ENCODE measurements at places on chromosomes 16 and 17.

GRCh38 chr17:12536472-12536871 lies 129.2 kb upstream of the MYOCD start:
- DNase-seq, result no peak

DNA sequence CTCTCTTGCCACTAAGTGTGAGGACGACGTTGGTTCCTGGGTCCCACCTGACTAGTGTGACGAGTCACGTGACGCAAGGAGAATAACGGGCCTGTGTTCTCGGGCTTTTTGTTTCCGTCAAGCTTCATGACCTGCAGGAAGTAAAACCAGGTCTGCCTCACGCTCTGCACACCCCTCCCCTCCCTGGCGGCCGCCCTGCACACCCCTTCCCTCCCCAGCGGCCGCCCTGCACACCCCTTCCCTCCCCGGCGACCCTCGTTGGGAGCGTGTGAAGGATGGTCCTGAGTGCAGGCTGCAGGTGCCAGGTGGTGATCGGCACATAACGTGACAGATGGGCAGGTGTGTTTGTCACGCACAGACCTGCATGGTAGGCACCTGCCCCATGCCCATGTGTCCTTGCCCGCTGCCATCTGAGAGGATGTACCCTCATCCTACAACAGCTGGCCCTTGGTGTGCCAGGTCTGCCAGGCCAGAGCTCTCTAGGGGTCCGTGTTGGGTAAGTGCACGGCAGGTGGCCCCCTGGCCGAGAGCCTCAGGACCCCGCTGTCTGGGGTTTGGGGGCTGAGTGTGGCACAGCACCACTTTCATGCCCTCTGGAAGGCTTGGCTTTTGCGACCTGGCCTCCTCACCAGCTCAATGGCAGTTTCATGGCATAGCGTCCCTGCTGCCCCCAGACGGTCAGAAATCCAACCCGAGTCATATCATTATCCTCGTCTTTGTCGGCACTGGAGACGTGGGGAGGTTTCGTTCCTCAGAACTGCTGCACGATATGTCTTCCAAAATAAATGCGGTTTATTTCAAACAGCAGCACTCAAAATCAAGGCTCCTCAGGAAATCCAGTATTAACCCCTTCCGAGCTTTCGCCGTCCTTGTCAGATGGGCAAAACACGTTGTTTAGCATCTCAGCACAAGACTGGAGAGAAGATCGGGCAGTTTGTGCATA lies 191.8 kb upstream of the CHMP6 start:
- DNase-seq, result no peak

GRCh38 chr17:49388692-49389513 lies 25.8 kb downstream of the PHB1 start:
- DNase-seq, result no peak

DNA sequence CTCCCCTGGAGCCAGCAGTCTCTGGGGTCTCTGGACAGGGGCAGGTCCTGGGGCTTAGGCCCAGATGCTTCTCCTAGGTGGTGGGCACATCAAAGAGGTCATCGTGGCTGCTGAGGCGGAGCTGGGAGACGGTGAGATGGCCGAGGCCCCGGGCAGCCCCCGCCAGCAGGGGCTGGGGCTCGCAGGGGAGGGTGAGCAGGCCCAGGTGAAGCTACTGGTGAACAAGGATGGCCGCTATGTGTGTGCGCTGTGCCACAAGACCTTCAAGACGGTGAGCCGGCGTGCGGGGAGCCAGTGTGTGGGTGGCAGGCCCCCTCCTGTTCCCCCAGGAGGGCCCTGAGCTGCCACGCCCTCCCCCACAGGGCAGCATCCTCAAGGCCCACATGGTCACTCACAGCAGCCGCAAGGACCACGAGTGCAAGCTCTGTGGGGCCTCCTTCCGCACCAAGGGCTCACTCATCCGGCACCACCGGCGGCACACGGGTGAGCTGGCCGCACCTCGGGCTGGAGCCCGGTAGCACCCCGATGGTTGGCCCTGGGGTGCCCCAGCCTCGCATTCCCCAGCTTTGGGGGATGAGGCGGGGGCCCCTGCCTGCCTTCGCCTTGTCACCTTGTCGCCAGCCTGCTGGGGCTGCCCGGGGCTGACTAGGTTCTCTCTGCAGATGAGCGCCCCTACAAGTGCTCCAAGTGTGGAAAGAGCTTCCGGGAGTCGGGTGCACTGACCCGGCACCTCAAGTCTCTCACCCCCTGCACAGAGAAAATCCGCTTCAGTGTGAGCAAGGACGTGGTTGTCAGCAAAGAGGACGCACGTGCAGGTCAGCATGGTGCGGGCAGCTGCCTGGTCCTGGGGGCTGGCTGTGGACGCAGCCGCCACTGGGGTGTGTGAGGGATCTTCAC lies 3.9 kb upstream of the DNASE1L2 start:
- no peak for DNase-seq

DNA sequence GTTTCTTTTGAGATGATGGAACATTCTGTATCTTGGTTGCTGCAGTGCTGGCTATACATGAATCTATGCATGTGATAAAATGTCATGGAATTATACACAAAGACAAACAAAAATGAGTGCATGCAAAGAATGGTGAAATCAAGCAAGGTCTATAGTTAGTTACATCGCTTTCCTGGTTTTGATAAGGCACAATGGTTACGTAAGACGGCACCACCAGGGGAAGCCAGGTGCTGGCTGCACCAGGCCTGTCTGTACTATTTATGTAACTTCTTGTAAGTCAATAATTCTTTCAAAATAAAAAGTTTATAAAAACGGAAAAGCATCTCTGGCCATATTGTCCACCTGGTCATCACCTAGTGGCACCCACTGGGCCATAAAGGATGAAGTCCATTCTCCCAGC lies 46.5 kb downstream of the ARHGAP27 start:
- DNase-seq, result no peak

DNA sequence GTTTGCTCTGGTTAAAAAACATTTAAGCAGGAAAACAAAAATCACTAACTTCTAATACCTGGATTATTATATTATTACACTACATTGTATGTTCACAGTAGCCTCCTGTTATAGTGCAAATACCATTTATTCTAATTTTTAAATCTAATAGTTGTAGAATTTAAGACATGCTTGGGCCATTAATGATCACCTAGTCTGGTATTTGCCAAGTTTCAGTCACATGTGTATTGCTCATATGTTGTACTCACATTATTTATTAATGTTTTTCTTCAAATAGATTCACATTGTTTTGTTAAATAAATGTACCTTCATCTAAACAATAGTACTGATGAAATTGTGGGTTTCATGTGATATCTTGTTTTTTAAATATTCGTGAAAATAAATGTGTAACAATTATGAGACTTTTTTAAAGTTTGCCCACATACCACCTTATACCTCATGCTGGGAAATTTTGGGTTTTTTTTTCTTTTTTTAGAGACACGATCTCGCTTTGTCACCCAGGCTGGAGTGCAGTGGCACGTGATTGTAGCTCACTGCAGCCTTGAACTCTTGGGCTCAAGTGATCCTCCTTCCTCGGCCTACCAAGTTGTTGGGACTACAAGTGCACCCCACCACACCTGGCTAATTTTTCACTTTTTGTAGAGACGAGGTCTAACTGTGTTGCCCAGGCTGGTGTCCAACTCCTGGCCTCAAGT lies 5.9 kb downstream of the ZNF771 start:
- no peak for DNase-seq

DNA sequence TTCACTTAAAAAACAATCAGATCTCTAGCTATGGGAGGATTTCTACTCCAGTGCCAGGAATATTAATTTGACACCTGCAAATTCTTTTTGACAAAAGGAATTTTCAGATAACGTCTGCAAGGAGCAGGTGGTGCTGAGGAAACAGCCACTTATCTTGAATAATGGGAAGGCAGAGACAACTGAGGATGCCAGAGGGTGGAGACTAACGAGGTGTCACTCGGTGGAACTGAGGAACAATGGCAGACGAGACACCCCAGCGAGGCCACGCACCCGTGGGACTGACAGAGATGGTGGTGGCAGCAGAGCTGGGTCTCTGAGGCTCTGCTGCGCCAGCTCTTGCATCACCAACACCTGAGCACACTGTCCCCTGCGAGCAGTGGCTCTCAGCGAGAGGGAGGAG lies 42.2 kb downstream of the VAC14 start:
- no peak for DNase-seq

- DNase-seq, result peak; percentile 60
Measured at GRCh38 chr17:10151667-10152496, 46.5 kb downstream of the GAS7 start.

GRCh38 chr17:62927083-62927482 lies 39.0 kb upstream of the TANC2 start:
- DNase-seq, result no peak

DNA sequence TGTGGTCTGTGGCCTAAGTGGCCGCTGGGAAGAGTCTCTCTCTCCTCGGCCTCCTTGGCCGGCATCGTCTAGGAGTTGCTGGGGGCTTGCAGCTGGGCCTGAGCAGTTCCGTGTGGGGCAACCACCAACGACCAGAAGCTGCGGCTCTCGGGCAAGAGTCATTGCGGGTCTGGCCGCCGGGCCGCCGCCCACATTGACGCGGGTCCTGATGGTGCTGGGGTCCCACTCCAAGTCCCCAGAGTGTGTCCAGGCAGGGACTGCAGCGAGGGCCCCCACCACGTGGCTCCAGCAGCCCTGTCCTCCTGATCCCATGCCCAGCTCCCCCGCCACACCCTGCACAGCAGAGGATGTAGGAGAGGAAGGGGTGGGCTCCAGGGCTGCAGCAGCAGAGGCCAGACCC lies 30.9 kb downstream of the UNKL start:
- no peak for DNase-seq

DNA sequence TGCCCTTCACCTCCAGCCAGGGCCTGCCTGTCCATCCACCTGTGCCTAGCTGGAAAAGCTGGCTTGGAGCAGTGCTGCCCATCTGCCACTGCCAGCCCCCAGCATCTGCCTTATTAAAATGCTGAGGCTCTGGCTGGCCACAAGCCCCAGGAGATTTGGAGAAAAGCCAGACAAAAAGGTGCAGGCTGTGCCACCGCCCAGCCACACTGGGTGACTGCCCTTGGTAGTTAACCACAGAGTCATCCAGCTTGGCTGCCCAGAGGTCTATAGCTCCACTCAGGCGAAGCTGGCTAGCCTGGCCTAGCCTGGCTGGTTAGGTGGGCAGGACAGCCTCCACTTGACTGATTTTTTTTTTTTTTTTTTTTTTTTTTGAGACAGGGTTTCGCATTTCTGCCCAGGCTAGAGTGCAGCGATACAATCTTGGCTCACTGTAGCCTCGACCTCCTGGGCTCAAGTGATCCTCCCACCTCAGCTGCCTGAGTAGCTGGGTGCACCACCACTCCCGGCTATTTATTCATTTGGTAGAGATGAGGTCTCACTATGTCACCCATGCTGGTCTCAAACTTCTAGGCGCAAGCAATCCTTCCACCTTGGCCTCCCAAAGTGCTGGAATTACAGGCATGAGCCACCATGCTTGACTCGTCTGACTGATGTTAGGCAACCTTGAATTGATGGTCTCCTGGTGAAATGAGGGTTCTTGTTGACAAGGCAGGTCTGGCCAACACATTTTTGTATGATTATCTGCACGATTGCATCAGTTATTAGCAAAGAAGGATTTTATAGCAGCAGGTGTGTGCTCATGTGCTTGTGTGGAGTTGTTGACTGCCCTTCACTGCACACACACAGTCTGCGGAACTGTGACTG lies 103.8 kb downstream of the RAB11FIP4 start:
- no peak for DNase-seq

DNA sequence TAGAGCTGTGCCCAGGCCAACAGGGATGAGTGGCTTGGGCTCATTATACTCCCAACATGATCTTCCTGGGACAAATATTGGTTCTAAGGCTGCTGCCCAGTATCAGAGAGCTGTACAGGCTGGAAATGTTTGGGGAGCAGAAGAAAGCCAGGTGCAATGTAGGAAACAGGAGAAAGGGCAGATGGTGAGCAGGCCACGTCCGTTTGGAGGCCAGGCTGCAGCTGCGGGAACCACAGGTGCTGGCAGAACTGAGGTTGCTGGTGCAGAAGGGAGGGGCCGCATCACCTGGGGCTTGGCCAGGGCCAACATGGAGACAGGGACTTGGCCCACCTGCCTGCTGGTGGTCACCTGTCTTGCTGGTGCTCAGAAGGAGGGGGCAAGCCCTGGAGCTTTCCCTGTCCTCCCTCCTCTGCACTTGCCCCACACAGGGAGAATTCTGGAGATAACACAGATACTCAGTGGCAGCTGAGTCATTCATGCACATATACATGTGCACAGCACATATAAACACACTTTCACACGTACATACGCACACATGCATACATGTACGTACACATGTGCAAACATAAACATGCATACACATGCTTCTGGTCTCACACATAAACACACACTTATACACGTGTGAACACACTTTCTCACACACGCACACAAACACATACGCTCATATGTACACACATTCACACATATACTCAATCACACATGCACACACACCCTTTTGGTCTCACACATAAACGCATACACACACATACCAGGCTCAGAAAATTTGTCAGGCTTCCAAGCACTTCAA lies 67.7 kb downstream of the WSCD1 start:
- DNase-seq, result no peak

- DNase-seq, result no peak
Measured at GRCh38 chr16:25692351-25692741, 587 bp downstream of the HS3ST4 start.

- DNase-seq, result no peak
Measured at GRCh38 chr16:20928774-20929411, 28.3 kb downstream of the LYRM1 start.

DNA sequence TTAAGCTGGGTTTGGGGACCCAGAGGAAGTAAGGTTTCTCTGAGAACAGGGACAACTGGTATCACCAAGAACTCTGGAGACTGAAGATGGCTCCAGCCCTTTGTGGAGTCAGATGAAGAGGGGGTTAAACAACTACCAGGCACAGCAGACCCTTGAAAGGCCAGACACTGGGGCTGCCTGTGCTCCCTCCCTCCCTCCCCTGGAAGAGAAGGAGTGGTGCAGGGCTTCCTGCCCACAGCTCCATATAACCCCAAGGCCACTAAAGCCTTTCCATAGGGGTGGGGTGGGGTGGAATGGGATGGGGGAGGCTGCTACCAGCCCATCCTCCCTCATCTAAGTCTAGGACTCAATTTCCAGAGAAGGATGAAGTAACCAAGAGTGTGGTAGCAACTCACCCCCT lies 66.7 kb downstream of the CCDC182 start:
- DNase-seq, result no peak

- DNase-seq, result peak; percentile 70
Measured at GRCh38 chr17:39666601-39667261, 1.5 kb upstream of the PNMT start.

DNA sequence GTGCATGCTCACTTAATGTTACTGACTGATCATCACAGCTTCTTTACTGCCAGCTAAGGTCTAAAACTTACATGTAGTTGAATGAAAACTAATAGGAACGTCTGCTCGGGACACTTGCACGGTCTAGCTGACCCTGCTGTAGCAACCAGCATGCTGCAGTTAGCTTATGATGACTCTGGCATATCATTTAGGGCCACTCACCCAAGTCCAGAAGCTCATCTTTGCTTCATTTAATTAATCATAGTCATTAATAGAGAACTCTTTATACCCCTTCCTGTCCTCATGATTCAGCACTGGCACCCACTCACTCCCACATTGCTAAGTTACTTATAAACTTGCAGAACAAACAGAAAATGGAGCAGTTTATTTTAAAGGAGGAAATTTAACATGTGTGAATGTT lies 136.3 kb downstream of the NLK start:
- peak; percentile 31 for DNase-seq

Measured in Ammon's horn (tissue), 1 donor.